H7 (cell line): ENCODE measurements at places on chromosomes 1 and 21. TPM values are rescaled to one million over a fixed set of nuclear protein-coding genes. Genes with fewer than 3 reads are reported as not detected.

Gene XKR8
- 23.3 and 25.0 TPM in 2 replicates for total RNA-seq

- DNase-seq, result no peak
Observed at GRCh38 chr1:110588486-110588885, 17.7 kb downstream of the KCNA2 start.

Gene FAM167B
- 3.1 and 4.1 TPM in 2 replicates for total RNA-seq

- DNase-seq, result peak; percentile 33
Observed at GRCh38 chr1:52552236-52552504, 722 bp downstream of the TUT4 start.

- DNase-seq, result no peak
Observed at GRCh38 chr1:108664481-108664880, 3.6 kb upstream of the HENMT1 start.

Gene MAP3K21
- 28.0 and 44.5 TPM in 2 replicates for total RNA-seq

- no peak for DNase-seq
Observed at GRCh38 chr1:43977376-43978263, 1.4 kb upstream of the B4GALT2 start.

Gene PLA2G2A
- 0.44 TPM in 1 of 2 replicates, not detected in the other for total RNA-seq

DNA sequence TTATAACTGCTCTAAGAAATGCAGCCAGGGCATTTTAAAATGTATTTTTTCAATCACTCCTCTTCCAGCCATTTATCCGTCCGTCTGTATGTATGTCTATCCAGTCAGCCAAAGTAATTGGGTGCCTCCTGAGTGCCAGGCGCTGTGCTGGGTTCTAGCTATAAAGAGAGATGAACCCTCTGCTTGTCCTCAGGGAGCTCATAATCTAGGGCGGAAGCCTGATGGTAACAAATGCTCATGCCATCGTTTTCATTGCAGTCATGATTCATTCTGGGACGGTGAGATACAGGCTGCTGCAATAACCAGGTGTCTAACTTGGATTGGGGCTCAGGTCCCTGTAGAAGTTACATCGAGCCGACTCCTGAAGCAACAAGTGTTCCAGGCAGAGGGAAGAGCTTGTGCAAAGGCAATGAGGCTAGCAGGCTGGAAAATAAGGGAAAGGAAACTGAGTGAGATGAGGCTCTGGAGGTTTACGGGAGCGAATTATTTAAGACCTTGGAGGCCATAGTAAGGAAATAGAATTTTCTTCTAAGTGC lies 11.6 kb downstream of the IFI6 start:
- DNase-seq, result no peak

DNA sequence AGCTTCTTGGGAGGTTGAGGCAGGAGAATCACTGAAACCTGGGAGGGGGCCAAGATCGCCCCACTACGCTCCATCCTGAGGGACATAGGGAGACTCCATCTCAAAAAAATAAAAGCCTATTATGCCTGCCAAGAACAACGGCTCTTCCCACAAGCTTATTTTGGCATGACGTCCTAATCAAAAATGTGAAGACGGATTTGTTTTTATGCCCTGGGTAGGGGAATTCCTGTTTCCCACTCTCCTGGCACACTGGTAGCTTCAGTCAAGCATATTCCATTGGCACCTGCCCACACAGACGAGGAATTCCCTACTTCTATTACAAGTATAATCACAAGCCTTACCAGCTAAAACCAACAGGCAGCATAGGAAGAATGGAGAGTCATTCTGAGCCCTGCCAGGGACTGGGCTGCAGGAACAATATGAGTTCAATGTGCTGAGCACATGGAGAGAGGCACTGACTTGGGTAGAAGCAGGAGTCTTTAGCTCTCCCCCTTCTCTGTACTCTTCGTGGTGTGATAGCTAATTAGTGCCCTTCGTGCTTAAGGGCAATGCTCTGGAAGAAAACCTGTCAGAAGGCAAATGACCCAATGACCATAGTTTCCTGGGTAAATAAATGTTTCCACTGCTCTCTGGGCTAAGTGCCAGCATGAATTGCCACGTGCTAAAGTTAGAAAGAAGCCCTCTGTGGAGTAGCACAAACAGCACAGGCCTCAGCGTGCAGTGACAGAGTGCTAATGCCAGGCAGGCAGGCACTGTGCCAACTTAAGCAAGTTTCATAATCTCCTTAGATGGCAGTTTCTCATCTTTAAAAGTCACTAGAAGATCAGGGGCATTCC lies 16.8 kb downstream of the TNFSF4 start:
- no peak for DNase-seq

DNA sequence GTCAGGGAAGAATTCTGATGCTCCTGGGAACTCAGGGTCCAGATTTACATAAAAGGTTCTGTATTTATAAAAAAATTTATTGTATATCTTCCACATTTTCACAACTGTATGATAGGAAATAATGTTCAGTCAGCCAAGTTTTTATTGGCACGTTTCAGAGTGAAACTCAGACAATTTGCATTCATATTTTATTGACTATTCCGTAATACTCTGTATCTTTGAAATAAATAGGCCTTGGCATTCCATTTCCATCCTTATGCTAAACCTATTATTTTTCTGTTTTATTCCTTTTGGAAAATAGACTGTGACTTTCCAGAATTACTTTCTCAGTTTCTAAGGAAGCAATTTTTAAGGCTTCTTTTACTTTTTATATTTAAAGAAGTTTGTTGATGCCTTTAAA lies 329.0 kb downstream of the OLFM3 start:
- no peak for DNase-seq

Gene FCRL6
- total RNA-seq, result not detected in 2 replicates

Gene OLIG2
- 0.17 and 0.67 TPM in 2 replicates for total RNA-seq

DNA sequence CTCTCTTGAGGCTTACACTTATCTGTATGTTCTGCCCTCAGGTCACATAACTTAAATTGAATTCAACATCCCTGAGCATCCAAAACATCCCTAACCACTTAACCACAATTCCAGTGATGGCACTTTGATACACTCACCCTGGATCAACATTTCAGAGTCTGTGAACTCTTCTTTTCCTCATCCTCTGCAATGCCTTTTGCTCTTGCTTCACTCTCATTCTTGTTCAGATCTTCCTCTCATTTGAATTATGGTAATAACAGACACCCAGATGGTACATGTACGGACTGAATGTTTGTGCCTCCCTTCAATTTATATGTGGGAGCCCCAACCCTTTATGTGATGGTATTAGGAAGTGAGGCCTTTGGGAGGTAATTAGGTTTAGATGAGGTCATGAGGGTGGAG lies 33.4 kb downstream of the PTGER3 start:
- no peak for DNase-seq

Gene KCNE2
- total RNA-seq, result not detected in 2 replicates

Gene OR10Z1
- total RNA-seq, result not detected in 2 replicates

Gene TTLL7
- total RNA-seq, result 3.1 and 3.7 TPM in 2 replicates

- DNase-seq, result no peak
Observed at GRCh38 chr1:246156847-246157246, 350.2 kb downstream of the SMYD3 start.

Gene FMOD
- total RNA-seq, result not detected in 2 replicates

Gene PPFIA4
- 3.1 and 7.4 TPM in 2 replicates for total RNA-seq

Gene OR2L13
- total RNA-seq, result not detected in 2 replicates

- no peak for DNase-seq
Observed at GRCh38 chr1:200493344-200493743, 83.5 kb upstream of the ZNF281 start.

DNA sequence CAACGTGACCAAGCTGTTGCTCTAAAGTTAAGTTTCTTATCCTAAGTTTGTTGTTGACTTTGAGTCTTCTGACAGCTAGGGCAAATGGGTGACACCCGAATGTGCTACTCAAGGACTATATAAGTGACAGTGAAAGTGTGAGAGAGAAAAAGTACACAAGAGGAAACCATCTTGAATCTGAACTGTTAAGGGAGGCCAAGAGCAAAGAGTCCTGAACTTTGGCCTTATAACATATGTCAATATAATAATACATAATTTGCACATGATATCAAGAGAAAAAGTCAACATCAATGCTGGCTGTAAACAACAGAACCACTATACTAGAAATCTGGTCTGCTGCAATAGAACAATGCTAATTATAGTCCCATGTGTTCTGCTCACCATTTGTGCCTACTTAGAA lies 29.5 kb downstream of the SYNJ1 start:
- no peak for DNase-seq

DNA sequence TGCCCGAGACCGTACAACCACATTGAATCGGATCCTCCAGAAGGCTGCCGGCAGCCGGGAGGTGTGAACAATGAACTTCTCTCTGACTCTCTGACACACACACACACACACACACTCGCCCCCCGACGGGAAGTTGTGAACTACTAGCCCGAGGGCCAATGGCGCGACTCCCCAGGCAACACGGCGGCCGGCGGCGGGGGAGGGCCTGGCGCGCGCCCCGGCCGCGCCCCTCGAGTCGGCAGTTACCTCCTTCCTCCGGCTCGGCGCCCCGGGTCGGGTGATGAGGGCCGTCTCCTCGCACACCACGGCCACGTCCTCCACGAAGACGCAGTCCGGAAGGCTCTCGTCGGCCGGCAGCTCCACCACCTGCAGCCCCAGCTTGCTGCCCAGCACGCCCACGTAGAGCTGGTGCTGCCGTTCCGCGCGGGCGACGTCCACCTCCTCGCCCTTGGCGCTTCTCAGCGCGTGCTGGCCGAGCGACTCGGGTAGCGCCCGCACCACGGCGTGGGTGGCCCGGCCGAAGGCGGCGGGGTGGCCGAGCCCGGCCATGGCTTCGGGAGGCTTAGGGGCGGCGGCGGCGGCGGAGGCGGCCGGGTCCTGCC lies 361 bp downstream of the DDAH1 start:
- DNase-seq, result peak; percentile 86

GRCh38 chr1:93695411-93696005 lies 13.9 kb upstream of the BCAR3 start:
- no peak for DNase-seq

Gene PLPP3
- 33.8 and 45.2 TPM in 2 replicates for total RNA-seq

DNA sequence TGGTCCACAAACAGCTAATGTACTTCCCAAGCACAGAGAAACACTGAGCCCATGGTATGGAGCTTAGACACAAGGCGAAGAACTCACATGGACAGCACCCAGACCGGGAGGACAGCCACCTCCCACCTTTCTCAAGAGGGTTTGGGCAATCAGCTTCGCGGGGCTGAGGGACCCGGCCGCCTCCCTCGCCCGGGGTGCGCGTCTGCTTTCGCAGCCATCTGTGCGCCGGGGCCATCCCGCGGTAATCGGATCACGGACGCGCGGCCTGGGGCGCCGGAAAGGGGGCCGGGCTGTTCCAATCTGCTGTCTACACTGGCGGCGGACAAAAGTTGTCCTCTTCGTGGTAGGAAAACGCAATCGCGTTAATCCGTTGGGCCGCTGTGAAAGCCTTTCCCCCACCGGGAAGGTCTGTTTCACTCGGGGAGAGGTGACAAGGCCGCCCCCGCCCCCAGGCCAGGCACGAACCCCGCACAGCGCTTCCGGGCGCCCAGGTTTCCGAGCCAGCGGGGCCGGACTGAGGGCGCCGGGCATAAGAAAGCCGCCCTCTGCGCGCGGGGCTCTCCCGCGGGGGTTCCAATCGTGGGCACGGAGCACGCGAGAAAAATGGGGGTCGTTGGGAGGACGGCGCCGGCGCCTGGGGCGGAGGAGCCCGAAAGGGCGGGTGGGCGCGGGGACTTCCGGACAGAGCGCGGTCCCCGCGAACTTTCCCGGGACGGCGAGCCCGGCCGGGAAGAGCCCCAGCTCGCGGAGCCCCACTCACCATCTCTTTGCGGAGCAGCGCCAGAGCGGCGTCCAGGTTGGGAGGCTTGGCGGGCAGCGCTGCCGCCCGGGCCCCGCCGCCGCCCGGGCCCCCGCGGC lies 664 bp downstream of the FAM89A start:
- DNase-seq, result peak; percentile 79

- DNase-seq, result peak; percentile 82
Observed at GRCh38 chr1:234212764-234213657, 160.2 kb upstream of the COA6 start.

Gene HIVEP3
- total RNA-seq, result 1.8 and 1.9 TPM in 2 replicates

Gene ILDR2
- total RNA-seq, result 0.11 and 0.21 TPM in 2 replicates

Gene COL8A2
- total RNA-seq, result 1.6 TPM in 2 replicates
